ENCODE measurements at places on chromosomes 13 and 19. TPM values are rescaled to one million over a fixed set of nuclear protein-coding genes. Genes with fewer than 3 reads are reported as not detected.

The FLT1 gene
- 26.6 TPM for total RNA-seq

The CASP14 gene
- not detected for total RNA-seq

The POU2F2 gene
- total RNA-seq: 1.5 TPM

The PSG11 gene
- not detected for total RNA-seq

The DOHH gene
- 20.4 TPM for total RNA-seq

The VSTM2B gene
- total RNA-seq: not detected

The NLRP11 gene
- total RNA-seq: not detected

The LHB gene
- total RNA-seq: not detected

The PRRG2 gene
- total RNA-seq: not detected

The NALCN gene
- 3.6 TPM for total RNA-seq

The DCT gene
- not detected for total RNA-seq

The CACTIN gene
- 39.0 TPM for total RNA-seq

The SIGLEC10 gene
- not detected for total RNA-seq

The TYROBP gene
- not detected for total RNA-seq

The KCNC3 gene
- under 0.01 TPM for total RNA-seq

The LGALS14 gene
- total RNA-seq: not detected

The DHDH gene
- total RNA-seq: not detected

The SLC7A10 gene
- total RNA-seq: not detected

The DPF1 gene
- total RNA-seq: 5.2 TPM

The RXFP2 gene
- not detected for total RNA-seq

The CPAMD8 gene
- 0.89 TPM for total RNA-seq

The KCTD15 gene
- total RNA-seq: 117 TPM

The LRRC63 gene
- total RNA-seq: not detected

The SIPA1L3 gene
- 12.1 TPM for total RNA-seq

The IGFL4 gene
- total RNA-seq: not detected

The NOTCH3 gene
- 66.9 TPM for total RNA-seq

The CEACAM8 gene
- not detected for total RNA-seq

The FGF22 gene
- 0.13 TPM for total RNA-seq

The CEACAM6 gene
- not detected for total RNA-seq

The PTGIR gene
- 21.1 TPM for total RNA-seq

The CGB8 gene
- 4.5 TPM for total RNA-seq

The BABAM1 gene
- 78.5 TPM for total RNA-seq

The ZNF132 gene
- total RNA-seq: 6.1 TPM

The C5AR1 gene
- not detected for total RNA-seq

The LILRA1 gene
- total RNA-seq: not detected

The KXD1 gene
- 110 TPM for total RNA-seq

The DKKL1 gene
- total RNA-seq: not detected

All from GM23248 (cell line).